Hippocampal formation (tissue), 2 donors: ENCODE measurements at places on chromosomes 6 and 20.

DNA sequence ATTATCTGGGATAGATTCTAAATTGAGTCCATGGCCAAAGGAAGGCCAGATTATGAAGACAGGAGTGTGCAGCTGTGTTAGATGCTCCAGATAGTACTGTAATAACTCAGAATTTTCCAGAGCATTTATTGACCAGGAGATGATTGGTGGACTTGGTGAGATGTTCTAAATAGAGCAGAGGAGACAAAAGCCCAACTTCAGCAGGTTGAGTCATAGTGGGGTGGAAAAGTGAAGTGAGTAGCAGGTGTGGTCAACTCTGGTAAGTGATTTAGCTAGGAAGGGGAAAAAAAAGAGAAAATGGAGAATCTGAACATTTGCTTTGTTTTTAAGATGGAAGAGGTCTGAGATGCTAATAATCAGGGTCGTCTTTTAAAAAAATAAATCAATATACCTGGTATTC is 227.4 kb downstream of the TMEM200A start:
- DNase-seq: no peak

DNA sequence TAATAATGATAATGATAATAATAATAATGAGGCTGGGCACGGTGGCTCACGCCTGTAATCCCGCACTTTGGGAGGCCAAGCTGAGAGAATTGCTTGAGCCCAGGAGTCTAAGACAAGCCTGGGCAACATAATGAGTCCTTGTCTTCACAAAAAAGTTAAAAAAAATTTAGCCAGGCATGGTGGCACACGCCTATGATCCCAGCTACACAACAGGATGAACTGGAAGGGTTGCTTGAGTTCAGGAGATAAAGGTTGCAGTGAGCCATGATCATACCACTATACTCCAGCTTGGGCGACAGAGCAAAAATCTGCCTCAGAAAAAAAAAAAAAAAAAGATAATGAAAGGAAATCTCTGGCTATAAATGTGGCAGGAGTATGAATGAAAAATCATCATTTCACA is 213.4 kb downstream of the HIVEP2 start:
- no peak for DNase-seq

DNA sequence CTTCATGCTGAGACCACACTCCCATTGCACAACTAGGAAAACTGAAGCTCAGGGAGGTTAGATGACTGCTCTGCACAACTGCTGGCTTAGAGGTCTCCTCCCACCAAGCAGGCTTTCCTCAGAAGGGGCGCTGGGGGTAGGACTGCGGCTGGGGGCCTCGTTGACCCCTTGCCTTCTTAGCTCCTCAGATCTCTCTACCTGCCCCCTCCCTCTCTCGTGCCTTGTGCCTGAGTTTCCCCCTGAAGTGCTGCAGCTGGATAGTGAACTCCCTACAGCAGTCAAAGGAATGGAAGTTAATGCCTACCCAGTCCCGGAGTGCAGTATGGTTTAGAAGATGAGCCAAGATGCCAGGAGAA is 149.8 kb downstream of the GRM4 start:
- no peak for DNase-seq

GRCh38 chr6:16799279-16800193 is 38.3 kb upstream of the ATXN1 start:
- no peak for DNase-seq

GRCh38 chr6:167647737-167648470 is 178.8 kb upstream of the AFDN start:
- no peak for DNase-seq
